Activated CD8-positive, alpha-beta memory T cell treated with anti-CD3 and anti-CD28 coated beads, Interleukin-2, amount 50 U/mL, for 4 hours (primary cell): ENCODE measurements at places on chromosomes 12 and 14.

DNA sequence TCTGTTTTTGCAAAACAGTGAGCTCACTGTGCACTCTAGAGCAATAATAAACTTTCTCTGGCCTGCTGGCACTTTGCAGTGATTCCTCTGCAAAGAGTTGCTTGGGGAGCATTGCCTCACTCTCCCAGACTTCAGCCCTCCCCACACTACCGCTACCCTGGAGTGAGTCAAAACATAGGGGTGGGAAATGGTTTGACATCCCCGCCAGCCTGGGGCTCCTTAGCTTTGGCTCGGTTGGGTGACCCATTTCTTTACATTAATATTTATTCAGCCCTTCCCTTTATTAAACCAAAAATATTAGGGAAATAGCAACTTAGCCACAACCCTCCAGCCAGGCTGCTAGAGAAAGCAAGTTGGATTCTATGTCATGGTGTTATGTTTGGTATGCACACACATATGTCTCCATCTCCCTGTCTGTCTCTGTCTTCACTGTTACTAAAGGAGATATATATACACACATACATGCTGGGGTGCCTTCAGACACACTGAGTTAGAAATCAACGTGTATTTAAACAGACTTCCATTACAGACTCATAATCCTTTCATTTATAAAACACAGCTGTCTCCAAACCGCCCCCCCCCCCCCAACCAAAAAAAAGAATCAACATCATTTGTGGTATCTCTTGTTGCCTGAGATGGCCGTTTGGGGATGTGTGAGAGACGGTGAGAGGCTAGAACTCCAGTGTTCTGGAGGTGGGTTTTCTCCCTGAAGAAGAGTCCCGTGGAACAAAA, 3.4 kb upstream of the IRF2BPL start:
- DNase-seq: no peak

DNA sequence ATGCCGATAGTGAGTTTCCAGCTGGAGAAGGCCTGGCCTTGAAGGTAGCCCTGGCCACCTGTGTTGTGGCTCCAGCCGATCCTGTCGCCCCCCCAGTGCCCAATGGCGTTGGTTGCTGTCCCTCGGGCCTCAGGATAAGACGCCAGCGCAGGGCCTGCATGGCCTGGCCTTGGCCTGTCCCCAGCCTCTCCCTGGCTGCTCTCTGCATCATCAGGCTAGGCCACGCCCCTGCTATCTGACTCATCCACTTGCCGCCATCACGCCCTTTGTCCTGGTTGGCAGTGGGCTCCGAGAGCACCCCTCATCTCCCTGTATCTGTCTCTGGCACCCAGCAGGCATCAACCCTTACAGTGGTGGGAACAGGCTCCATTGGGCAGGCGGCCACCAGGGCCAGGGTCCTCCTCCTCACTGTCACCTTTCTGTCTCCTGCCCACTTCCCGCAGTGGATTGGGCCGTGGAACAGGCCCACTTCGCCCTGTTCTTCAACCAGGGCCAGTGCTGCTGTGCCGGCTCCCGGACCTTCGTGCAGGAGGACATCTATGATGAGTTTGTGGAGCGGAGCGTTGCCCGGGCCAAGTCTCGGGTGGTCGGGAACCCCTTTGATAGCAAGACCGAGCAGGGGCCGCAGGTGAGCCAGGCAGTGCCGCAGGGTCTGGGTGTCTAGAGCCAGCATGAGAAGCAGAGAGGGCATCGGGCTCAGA, 25.6 kb downstream of the ALDH2 start:
- no peak for DNase-seq

GRCh38 chr14:35390577-35391387, 13.8 kb downstream of the NFKBIA start:
- no peak for DNase-seq

GRCh38 chr12:38328306-38328895, 11.8 kb downstream of the ALG10B start:
- DNase-seq: no peak

DNA sequence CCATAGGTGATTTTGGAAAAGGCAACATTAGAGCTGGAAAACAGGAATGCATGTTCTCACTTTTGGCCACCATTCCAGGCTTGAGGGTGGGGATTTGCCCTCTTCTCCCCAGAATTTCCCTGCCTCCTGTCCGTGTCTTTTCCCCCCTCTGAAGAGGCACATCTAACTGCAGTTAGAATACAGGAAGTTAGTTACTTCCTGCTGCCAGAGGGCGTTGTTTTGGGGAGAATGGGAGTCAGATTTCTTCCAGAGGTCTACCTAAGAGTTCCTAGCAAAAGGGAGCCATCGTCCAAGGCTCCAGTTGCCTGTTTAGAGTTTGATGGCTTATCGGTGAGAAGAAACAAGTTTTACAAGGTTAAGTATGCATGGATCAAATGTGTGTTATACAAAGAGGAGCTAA, 112.8 kb upstream of the IGF1 start:
- no peak for DNase-seq

GRCh38 chr12:55746174-55746912, 3.4 kb downstream of the GDF11 start:
- no peak for DNase-seq
